ENCODE measurements at places on chromosomes 6 and 20. TPM values are rescaled to one million over a fixed set of nuclear protein-coding genes. Genes with fewer than 3 reads are reported as not detected.

GRCh38 chr6:123803504-123804013 lies at the start of gene NKAIN2:
TSS of gene NKAIN2 (plus strand) at chr6:123803865.
- DNase-seq: no peak

DNA sequence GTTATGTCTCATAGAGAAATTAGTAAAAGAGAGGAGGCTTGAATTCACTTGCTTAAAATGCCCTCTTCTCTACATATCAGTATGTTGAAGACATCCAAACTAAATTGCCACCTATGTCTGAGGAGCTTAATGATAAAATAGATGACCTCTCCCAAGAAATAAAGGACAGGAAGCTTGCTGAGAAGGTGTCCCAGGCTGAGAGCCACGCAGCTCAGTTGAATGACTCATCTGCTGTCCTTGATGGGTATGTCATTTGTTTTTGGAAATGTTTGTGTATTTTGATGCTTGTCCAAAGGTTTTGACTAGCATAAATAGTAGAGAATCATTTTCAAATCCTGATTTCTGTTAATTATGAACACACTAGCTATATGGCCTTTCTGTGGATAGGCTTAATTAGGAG lies 307.7 kb downstream of the ARHGAP18 start:
- no peak for DNase-seq

GRCh38 chr20:60962367-60963045 lies 289.6 kb upstream of the CDH4 start:
- no peak for DNase-seq

DTD1 gene
- total RNA-seq: 5.6 TPM
